Left kidney (tissue), 8 donors: ENCODE measurements at places on chromosomes 5 and 9. TPM values are rescaled to one million over a fixed set of nuclear protein-coding genes. Genes with fewer than 3 reads are reported as not detected.

GRCh38 chr5:56314529-56314928 lies 81.4 kb upstream of the ANKRD55 start:
- DNase-seq, result no peak

GRCh38 chr5:124732428-124733328 lies 13.8 kb downstream of the ZNF608 start:
- DNase-seq, result no peak

DNA sequence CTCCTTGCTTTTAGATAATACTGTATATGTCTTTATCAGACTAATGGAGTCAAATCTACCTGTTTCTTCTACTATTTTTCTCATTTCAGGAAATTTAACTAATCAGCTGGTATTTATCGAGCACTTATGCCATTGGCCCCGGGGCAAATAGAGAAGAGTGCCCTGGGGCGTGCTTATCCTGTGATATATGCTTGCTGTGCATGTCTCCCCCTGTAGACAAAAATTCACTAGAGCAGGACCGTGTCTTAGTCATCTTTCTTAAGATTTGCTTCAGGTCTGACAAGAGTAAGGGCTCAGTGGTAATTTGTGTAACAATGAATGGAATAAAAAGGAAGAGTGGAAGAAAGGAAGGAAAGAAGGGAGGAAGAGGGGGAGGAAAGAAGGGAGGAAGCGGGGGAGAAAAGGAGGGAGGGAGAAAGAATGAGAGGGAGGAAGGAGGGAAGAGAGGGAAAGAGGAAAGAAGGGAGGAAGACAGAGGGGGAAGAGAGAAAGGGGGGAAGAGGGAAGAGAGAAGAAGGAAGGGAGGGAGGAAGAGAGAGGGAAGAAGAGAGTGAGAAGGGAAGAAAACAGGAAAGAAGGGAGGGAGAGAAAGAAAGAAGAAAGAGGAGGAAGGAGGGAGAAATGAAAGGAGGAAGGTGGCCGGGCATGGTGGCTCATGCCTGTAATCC lies 295.7 kb upstream of the PANK3 start:
- no peak for DNase-seq

DNA sequence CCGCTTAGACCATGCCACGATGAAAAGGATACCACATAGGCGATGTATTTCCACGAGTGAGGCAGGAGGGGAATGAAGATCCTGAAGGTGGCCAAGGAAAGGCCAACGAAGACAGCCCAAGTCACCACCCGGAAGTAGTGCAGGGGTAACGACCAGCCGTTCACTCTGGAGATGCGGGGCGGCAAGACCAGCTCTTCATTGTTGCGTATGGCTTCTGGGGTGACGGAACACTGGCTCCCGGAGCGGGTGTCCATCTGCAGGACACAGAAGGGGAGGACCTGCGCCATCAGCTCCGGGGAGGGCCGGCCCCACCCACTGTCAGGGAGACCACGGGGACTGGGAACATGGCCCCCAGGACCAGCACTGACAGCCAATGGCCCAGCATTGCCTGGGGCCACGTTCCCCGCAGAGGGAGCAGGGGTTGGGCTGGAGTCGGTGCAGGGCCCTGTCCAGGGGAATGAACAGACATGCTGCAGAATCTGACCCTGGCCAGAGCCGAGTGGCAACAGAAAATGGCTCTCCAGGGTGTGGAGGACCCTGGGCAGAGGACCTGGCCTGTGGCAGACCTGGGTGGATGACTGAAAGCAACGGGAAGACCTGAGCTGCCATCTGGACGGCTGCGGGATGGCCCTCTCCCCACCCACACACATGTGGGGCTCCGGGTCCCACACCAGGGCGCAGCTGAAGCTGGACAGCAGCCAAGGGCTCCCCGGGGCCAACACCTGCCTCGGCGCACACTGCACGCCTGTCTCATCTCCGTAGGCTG lies 17.7 kb downstream of the ZDHHC11B start:
- no peak for DNase-seq

- DNase-seq, result no peak
Measured at GRCh38 chr9:81512641-81513040, 176.7 kb downstream of the TLE1 start.

DNA sequence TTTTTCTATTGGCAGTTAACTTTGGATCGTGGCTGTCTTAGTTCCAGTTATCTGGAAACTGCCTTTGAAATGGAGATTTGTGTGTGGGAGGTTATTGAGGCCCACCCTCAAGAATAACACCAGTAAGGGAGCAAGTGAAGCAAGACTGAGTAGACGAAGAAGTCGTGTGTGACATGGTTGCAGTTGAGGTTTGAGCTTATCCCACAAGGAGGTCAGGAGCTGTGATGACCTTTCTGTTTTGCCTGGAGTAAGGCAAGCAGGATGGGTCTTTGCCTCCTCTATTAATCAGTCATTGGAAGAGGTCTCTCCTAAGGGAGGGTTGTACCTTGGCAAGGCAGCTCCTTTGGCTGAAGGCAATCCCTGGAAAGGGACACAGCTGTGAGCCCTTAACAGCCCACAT lies 49.6 kb upstream of the CTXN3 start:
- DNase-seq, result no peak

DNA sequence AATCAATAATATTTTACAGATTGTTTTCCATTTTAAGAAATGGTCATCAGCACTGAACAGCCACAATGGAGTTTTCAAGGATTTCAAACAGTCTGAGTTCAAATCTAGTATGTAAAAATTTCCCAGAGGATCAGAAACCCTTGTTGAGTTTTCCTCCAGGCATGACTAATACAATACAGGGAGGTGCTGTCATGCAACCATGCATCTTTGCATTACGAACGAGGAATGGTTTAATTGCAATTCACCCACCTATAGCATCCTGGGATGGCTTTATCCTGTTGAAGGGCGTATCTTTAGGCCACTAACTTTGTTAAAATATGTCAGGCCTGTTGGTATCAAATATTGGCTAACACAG lies 196.4 kb downstream of the EFNA5 start:
- no peak for DNase-seq

GRCh38 chr5:65197531-65198455 lies 283.9 kb downstream of the ADAMTS6 start:
- DNase-seq, result peak; percentile 6

- DNase-seq, result no peak
Measured at GRCh38 chr9:110753731-110754231, 85.2 kb downstream of the MUSK start.

DNA sequence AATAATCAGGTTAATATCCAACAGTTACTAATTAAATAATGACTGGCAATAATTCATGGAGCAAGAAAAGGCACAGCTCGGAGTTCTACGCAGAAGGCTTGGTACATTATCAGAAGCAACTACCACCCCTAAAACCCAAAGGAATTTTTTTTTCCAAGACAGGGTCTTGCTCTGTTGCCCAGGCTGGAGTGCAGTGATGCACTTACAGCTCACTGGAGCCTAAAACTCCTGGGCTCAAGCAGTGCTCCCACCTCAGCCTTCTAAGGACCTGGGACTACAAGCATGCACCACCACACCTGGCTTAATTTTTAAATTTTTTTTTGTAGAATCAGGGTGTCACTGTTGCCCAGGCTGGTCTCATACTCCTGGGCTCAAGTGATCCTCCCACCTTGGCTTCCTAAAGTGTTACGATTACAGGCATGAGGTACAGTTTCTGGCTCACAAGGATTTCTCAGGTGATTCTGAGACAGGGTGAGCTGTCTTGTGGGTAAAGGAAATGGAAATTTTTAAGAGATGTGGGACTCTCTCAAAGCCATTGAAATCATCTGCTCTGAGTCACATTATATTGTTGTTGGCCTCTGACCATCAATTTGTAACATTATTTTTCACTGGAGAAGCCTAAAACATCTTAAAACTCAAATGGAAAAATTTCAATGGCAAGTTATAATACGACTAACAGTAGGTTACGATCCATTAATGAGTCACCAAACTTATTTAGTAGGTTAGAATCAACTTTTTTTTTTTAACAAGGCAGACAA lies 19.7 kb upstream of the HSDL2 start:
- DNase-seq, result no peak

DNA sequence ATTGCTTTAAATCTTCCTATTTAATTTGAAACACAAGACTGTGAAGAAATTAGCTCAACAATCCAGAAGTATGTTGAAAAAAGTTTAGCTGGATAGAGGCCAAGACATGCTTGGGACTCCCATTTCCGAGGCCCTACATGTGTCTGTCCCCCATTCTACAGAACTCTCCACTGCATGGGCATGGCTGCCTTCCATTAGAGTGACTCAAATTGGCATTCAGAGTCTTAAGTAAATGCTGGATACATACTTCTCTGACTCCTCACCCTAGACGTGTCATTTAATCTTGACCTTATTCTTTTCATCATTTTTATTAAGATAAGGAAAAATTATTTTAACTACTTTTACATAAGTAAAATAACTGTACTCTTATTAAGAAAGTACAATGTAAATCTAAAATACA lies 530.4 kb upstream of the CDH9 start:
- DNase-seq, result no peak

- no peak for DNase-seq
Measured at GRCh38 chr9:7983490-7983889, 183.9 kb upstream of the DMAC1 start.

DNA sequence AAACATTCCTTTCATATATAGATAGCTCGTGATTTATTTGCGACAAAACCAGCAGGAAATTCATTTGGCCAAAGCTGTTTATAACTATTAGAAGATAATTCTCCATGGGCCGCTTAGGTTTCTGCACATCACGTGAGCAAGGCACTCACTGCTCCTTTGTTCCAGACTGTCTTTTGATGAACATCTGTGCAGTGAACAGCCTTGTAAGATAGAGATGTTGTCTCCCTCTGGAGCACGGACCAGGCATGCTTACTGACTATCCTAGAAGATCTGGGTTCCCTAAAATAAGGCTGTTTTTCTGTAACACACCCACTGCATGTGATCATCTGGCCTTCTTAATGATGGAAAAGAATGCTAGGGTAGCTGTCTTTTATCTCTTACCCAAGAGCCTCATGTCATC lies 30.9 kb downstream of the YIPF5 start:
- peak; percentile 33 for DNase-seq

DNA sequence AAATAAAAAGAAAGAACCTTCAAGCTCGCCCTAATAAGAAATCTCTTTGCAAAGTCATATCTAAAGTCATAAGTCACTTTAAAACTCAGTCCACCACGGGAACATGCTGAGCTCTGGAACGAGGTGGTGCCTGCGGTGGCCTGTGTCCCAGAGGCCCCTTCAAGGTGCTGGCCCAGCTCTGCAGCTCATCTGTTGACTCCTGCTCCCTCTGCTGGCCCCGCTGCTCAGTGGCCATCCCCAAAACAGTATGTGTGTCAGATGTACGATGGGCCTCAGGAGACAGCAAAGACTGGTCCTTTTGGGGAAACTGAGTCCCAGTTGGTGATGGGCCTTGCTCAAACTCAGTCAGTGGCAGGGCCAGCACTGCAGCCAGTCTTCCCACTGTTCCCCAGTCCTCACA lies 22.8 kb upstream of the FOXB2 start:
- no peak for DNase-seq

- no peak for DNase-seq
Measured at GRCh38 chr5:179121667-179122111, 61.5 kb downstream of the ZNF354C start.

GRCh38 chr5:34621277-34622097 lies 34.6 kb upstream of the RAI14 start:
- DNase-seq, result no peak

DNA sequence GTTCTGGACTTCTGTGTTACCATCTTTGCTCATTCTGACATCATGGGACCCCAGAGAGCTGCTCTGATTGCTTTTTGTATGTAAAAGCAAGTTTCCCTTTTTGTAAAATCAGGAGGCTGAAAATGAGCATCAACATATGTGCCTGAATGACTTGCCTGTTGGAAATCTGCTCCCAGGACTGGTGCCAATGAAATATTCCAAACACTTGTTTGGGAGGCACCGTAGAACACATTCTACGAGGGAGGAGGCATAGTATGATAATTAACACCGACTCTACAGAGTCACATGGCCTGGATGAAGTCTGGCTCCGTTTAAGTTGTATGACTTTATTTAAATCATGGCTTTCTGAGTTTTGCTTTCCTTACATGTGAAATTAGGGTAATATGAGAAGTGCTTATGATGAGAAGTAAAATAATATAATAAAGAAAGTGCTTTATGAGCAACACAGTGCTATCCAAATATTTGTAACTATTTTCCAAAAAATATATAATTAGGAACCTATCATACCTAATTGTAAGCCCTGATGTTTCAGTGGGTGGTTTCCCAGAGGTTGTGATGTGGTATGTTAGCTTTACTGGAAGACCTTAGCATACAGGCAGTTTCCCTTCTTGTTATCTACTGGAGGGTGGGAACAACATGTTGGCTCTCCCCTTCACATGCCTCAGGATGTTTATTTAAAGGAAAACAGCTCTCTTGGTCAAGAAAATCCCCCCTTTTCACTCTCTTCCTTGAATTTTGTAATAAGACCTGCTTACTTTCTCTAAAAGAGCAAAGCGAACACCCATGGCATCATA lies 238.1 kb downstream of the FBXL7 start:
- no peak for DNase-seq

DNA sequence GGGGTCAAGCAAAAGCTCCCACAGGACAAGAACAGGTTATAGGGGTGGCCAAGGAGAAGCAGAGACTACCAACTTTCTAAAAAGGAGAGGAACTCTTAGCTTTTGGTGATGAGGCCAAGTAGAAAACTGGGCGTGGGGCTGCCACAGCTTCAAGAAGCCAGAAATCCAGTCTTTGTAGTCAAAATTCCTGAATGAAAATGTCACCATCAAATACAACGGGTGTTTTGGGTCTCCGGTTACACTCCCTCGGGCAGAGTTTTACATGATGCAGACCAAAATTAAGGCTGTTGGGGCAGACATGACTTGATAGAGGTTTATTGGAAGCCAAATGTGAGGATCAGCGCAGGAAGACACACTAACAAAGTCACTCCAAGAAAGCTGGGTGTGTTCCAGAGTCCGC lies 29.4 kb upstream of the N4BP3 start:
- no peak for DNase-seq

DNA sequence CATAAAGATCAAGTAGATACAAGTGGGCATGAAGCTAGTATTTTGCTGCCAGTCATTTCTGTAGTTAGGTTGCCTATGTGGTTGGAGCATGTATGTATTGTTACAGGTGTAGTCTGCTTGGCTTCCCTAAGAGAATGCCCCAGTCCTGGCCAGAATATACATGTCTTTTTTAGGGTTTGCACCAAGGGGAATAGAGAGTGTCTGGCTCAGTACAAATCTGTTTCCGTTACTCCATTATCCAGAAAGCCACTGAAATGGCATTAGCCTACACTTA lies 23.2 kb downstream of the TGFBR1 start:
- no peak for DNase-seq

OR1Q1 gene
- not detected for polyA plus RNA-seq

CATSPER3 gene
- 1.7 TPM for polyA plus RNA-seq

NR5A1 gene
- not detected for polyA plus RNA-seq

SIMC1 gene
- polyA plus RNA-seq, result 20.5 TPM

ADAMTS13 gene
- polyA plus RNA-seq, result 10.9 TPM

FOXE1 gene
- polyA plus RNA-seq, result not detected

PCDHGA4 gene
- 2.6 TPM for polyA plus RNA-seq

MELK gene
- polyA plus RNA-seq, result 32.7 TPM

PCDH1 gene
- 22.4 TPM for polyA plus RNA-seq

GDF9 gene
- polyA plus RNA-seq, result 2.1 TPM
